ENCODE measurements at places on chromosomes 16 and 17. TPM values are rescaled to one million over a fixed set of nuclear protein-coding genes. Genes with fewer than 3 reads are reported as not detected.

DNA sequence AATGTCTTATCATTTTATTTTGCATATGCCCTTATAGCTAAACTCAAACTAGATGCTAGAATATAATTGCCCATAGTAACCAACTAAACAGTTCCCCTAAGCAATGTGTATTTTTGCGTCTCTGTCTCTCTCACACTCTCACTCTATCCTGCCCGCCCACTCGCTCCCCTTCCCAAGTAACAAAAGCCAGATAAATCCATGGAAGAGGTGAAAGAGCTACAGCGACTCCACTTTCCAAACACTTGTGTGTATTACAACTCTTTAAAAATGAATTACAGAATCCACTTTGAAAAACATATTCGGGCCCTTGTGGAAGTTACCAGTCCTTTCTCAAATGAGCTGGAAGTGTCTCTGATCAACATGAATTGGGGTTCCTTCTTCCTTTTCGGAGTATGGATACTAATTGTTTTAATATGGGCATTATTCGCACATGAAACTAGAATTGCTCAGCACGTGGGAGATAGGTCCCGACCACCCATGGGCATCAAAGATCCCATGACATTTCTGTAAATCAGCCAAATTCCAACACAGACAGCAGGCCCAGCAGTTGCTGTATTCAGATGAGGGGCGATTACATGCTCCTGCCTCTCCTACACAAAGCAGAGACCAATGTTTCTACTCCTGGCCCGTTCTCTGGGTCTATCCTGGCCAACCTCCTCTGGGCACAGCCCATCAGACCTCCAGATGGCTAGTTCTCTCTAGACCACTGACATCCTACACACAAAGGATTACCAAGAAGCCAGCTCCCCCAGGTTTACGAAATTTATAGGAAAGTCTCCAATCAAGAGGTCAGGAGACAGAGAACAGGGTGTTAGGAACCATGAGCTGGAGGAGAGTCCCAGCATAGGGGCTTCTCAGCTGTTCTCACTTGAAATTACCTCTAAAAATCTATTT, 121.5 kb downstream of the ZFHX3 start:
- no peak for DNase-seq

GRCh38 chr16:20243731-20244281, 83.5 kb downstream of the GP2 start:
- no peak for DNase-seq

DNA sequence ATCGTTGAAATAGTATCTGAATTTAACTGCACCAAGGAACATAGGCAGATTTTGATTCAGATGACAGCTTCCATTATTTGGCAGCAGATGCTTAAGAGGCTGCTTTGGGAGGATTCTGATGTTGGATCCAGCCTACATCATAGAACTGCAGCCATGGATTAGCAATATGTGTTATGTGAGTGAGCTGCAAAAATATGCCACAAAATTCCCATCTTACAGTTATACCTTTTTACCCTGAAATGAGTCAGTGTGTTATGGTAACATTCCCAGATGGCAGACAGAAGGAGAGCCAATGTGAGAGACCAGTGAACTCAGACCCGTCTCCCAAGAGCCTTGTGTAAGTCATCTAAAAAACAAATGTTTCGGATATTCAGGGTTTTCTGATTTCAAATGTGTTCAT, 206.1 kb downstream of the CDH13 start:
- no peak for DNase-seq

GRCh38 chr17:17941015-17941414, 31.2 kb downstream of the TOM1L2 start:
- DNase-seq: no peak

DNA sequence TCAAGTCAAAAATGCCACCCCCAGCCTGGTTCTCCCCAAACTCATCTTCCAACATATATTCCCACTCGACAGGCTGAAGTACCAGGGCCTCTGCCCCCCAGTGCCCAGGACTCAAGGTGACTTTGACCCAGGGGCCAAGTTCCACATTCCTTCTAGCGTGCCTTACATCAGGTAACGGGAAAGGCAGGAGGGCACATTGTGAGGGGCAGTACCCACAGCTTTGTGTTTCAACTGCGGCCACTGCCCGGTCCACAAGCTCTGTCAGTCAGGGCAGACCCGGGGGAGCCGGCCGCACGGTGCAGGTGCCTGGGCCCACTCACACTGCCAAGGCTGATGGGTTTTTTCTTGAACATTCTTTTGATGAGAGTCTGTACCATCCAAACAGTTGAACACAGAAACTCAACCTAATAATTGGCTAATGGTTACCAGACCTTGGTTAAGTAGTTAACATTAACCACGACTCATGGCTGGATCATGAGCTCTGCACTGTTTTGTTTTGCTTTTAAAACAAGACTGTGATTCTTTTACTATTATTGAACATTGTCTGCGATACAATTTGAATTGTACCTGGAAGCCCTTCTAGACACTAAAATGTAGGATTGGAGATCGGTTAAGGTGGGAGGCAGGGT, 17.6 kb downstream of the ACE start:
- no peak for DNase-seq

DNA sequence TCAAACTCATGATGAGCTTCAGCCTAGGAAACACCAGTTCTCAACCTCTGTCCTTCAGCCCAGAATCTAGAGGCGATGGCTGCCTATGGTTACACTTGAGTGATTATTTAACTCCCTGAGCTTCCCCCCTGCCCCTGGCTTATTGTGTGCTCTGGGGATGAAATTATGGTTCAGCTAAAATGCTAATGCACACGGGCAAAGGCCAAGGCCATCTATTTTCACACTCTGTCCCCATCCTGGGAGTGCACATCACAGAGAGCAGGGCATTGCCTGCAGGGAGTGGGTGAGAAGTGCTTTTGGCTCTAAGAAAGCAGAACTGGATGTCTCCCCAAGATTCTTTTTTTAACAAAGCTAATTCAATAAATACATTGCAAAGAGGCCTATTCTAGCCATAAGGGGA, 21.6 kb upstream of the CACNG5 start:
- no peak for DNase-seq

GRCh38 chr17:62191390-62192361, 126.6 kb upstream of the MED13 start:
- no peak for DNase-seq

GRCh38 chr16:27242868-27243590, 25.5 kb downstream of the NSMCE1 start:
- DNase-seq: peak; percentile 50

- DNase-seq: no peak
Measured at GRCh38 chr17:80428796-80429195, 13.8 kb downstream of the ENDOV start.

DNA sequence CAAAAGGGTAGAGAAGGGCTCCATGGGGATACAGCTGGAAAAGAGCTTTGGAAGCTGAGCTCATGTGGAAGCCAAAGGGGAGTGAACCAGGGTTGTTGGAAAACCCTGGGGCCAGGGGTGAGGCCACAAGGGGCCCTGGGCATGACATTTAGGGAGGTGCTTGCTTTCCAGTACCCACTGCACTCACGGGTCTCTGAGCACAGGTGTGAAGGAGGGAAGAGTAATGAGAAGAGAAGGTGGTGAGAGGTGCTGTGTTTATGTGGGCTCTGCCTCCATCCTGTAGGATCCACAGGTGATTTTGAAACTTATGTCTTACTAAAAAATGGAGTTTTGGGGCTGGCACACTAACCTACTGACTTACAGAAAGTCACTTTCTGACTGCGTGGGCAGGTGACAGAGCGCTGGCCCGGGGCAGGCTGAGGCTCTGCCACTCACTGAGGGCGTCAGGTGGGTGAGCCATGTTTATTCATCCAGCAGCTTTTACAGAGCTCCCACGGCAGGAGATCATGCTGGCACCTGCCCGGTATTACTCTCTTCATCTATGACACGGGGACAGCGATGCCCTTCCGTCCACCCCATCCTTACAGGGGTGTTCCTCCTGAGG, 18.9 kb downstream of the KSR1 start:
- no peak for DNase-seq

DNA sequence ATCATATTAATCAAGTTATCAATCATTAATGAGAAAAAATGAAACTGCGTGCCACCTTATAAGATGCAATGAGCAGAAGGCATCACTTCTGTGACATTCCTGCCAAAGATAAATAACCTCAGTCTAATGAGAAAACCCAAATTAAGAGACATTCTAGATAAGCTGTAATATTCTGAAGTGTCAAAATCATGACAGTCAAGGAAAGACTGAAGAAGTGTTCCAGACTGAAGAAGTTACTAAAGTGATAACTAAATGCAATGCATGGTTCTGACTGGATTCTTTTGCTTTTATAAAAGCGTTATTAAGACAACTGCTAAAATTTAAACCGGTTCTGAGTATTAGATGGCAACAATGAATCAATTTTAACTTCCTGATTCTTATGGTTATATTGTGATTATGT, 30.9 kb downstream of the BRIP1 start:
- DNase-seq: no peak

DNA sequence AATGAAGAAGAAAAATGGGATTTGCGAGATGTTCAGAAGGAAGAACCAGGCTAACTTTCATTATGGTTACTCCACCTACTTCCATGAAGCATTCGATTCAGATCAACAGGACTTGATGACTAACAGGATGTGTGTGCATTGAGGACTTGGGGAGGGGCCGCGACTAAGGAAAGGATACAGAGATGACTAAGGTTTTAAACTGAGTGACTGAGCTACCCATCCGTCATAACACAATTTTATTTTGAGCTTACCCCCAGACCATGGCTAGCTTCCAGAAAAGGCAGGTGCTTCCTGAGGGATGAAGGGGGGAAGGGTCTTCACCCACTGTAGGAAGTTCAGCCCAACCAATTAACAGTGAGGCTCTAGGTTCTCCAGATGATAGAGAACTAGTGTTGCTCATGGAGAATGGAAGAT, 2.5 kb upstream of the CDYL2 start:
- DNase-seq: no peak

DNA sequence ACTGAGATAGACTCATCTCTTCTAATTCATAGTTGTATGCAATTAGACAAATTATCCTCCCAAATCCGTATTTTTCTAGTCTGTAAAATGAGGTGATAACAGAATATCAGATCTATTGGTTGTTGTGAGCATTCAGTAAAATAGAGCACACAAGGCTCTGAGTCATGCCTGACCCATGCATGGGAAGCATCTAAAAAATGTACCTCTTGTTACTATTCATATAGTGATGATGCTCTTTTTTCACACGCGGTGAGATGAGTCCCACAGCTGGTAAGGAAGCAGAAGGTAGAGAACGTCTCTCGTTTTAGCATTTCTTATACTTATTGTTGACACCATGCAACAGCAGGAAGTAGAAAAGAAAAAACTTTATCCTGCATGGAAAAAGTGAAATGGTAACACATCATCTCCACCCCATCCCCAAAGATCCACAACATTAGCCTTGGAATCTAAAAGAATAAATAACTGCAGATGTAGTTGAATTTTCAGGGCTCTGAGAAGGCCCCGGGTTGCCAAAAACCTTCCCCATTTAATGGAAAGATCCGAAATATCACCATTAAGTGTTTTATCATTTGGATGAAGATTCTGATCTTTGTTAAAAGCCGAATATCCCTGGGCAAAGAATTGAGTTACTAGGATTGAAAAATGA, 215.6 kb downstream of the TMEM114 start:
- no peak for DNase-seq

DNA sequence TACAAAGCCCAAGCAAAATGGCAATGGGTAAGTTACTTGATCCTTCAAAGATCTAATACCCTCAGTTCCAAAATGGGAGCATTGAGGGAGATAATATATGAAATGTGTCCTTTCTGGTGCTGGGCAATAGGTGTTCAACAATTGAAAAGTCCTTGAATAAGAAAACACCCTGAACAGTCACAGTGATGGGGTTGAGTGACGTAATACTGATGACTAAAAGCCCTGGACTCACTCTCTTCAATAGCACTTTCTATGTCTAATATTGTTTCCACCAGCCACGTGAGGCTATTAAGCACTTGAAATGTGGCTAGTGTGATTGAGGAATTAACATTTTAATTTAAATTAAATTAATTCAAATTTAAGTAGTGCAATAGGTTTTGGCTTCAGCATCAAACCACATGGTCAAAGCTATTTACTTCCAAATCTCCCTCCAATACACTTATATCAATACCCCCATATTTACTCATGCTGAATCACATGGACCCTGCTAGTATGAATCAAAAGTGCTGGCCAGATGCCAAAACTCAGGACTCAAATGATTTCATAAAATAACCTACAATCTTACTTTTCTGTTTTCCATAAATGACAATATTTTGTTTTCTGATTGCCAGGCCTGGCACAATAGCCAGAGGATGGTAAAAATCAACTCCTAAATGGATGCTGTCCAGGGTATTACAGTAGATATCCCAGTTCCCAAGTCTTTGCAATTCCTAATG, 516.2 kb downstream of the HAPSTR1 start:
- DNase-seq: no peak

DNA sequence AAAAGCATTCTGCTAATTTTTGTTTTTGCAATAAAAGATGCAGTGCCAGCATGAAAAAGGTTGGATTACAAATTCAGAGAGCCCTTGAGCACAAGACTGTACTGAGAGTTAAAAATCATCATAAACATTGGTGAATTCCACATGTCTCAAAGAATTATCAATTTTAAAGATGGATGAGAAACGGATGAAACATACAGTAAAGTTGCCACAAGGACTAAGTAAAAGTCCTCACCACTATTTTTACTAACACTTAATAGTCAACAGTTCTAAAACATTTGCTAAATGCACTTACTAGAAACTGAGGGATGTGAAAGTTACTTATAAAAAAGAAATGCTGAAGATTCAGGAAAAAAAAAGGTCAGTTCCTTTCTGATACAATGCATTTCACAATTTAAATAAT, 25.8 kb upstream of the NACA2 start:
- no peak for DNase-seq

GRCh38 chr16:1310832-1311200, 1.4 kb downstream of the UBE2I start:
- DNase-seq: peak; percentile 62

ST6GALNAC2 gene
- total RNA-seq: 3.9 TPM

CCL2 gene
- total RNA-seq: 6.9 TPM

PABPN1L gene
- total RNA-seq: not detected

RNF222 gene
- 0.30 TPM for total RNA-seq

NECAB2 gene
- total RNA-seq: not detected

KRTAP1-1 gene
- not detected for total RNA-seq

USH1G gene
- not detected for total RNA-seq

GAST gene
- not detected for total RNA-seq

PPP1R27 gene
- total RNA-seq: not detected

BTBD17 gene
- not detected for total RNA-seq

KIF19 gene
- total RNA-seq: 0.91 TPM

KRT14 gene
- total RNA-seq: not detected

TBX6 gene
- total RNA-seq: 2.4 TPM

ZG16 gene
- not detected for total RNA-seq

RMI2 gene
- total RNA-seq: 89.8 TPM

CRHR1 gene
- total RNA-seq: not detected

SLC35G6 gene
- not detected for total RNA-seq
